ENCODE measurements at places on chromosomes 16 and 17.

DNA sequence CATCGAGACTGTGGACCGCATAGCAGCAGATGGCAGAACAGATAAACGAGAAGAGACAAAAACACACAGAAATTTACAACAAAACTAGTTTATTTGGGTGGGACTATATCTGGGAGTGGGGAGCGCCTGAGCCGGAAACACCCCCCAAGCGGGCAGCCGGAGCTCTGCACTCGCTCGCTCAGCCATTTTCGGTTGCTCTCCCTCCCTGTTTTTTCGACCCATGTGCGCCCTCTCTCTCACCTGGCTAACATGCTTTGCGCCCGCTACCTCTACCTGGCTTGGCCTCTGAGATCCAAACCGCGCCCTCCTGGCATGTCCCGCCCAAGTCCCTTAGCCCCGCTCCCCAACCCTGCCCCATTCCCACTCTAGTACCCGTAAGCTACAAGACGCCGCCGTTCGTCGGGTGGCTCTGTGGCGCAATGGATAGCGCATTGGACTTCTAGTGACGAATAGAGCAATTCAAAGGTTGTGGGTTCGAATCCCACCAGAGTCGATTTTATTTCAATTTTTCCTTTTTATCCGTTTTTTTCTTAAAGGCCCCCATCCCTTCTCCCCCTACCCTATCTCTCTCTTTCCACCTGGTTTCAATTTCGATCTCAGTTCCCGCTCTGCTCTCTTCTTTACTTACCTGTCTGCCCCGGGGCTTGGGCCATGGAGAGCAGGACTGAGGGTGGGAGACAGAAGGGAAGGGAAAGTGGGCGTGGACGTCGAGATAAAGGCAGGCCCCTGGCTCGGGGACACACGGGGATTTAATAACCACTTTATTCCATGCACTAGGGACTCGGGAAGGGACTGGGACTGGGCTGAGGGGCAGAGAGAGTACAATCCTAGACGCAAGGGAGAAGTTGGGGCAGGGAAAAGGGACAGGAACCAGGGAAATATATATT lies 2.4 kb upstream of the ALOXE3 start:
- peak; percentile 71 for DNase-seq

DNA sequence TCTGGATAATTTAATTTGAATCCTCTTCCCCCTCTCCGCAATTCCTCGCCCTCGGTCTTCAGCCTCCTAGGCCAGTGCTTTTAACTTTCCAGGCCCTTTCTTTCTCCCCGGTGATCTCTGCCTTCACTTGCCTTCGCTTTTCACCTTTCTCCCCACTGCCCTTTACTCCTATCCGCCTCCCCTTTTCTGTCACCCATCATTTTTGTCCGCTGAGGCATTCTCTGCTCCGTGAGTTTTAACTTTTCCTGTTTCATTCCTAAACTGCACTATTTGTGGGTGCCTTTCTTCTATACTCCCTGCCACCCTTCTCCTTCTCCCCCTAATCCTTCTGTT lies 729 bp downstream of the LONP2 start:
- DNase-seq: no peak

GRCh38 chr17:47279062-47279801 lies 25.6 kb downstream of the ITGB3 start:
- DNase-seq: no peak

- DNase-seq: no peak
These were observed 54.3 kb downstream of the KPNA2 start for GRCh38 chr17:68089881-68090280.

- DNase-seq: no peak
These were observed 7.0 kb upstream of the TMEM235 start for GRCh38 chr17:78224231-78225087.

Measured in stimulated activated CD4-positive, alpha-beta T cell treated with anti-CD3 and anti-CD28 coated beads, Interleukin-1b, Interleukin-23, amount 100 ng/mL, for 1 hour (primary cell).